ENCODE measurements at places on chromosomes 7 and 10.

DNA sequence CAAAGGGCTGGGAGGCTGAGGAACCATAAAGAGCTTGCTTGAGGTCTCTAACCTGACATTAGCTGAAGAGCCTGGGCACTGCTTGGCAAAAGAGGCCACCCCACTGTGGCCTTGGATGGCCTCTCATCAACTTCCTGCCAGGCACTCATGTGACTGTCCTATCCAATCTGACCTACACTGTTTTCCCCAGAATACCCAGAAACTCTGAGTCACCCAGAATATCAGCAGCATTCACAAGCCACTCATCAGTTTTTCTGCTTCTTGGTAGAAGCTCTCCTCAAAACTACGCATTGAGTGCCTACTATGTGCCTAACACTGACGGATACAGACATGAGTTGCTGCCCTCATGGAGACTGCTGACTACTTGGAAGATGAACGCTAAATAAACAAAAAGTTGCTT is 4.1 kb upstream of the NT5C2 start:
- peak; percentile 25 for DNase-seq
- no peaks in the 10 kb centered on the region for H3K27me3 ChIP-seq
- H3K36me3 ChIP-seq: no peaks in the 10 kb centered on the region
- peak overlapping the region; percentile 54 for H3K27ac ChIP-seq
- peaks cover 23% of the 10 kb centered on the region for H3K4me1 ChIP-seq
- no peak overlapping the region for H3K4me3 ChIP-seq

DNA sequence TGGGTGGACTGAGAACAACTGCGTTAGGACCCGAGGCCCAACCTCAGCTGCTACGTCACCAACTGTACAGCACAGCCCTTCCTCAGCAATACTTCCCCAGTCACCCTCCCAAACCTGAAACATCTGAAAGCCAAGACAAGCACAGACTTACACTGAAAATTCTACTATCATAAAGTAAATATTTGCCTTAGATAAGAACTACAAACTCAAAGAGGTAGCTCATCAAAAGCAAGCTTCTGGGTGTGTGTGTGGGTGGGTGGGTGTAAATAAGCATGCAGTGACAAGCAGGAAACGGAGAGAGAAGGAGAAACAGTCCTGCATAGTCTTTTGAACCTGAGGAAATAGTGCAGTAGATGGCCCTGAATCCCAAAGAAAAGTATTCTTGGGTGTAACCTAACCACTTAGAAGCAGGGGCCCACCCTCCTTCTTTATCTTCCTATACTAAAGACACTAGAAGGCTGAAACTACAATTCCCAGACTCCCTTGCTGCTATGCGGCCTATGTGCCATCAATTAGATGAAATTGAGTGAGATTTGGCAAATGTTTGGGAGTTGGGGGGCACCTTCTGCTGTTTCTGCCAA is 18.7 kb downstream of the SLC25A13 start:
- H3K27ac ChIP-seq: no peak overlapping the region
- H3K27me3 ChIP-seq: no peaks in the 10 kb centered on the region
- peaks cover 2% of the 10 kb centered on the region for H3K36me3 ChIP-seq

DNA sequence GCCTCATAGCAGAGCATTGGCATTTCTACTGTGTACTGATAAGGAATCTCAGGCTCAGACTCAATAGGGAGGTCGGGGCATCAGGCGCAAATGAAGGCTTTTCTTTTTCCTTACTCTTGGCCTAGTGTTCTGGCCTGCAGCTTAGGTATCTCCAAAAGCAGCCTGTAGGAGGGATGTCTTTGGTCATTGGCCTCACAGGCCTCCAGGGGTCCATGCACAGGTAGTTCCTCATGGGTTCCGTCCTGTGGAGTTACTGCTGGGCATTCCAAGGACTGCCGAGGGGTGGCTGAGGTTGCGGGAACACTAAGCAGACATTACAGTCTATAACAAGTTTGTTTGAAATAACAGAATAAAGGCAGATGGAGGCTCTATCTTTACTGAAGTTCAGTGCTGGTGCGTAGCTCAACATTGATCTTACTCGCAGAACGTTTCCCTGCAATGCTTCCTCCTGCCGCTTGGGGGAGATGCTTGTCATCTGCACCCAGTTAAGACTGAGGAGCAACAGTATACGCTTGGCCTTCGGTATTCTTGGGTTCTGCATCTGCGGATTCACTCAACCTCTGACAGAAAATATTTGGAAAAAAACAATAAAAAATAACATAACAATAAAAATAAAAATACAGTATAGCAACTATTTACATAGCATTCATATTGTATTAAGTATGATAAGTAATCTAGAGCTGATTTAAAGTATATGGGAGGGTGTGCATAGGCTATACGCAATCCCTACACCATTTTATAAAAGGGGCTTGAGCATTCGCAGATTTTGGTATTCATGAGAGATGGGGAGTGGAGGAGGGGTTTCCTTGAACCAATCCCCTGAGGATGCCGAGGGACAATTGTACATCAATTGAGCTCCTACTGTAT is 58.9 kb downstream of the SH2D4B start:
- H3K4me1 ChIP-seq: no peaks in the 10 kb centered on the region
- DNase-seq: no peak

DNA sequence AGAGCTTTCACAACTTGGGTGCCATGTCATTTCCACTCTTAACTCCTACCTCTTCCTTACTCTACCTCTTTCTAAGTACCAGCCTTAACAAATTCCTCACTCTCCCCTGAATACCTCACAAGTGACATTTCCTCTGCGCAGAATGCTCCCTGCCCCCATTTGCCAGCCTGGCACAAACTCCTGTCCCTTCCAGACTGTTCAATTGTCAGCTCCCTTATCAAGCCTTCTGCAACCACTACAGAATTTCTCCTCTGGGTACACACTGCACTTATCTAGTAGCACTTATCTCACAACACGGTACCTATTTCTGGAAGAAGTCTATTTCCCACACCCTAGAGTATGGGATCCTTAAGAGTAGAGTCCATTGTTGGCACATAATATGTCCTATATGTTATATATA is 39.1 kb upstream of the ANAPC16 start:
- H3K4me1 ChIP-seq: no peaks in the 10 kb centered on the region
- H3K36me3 ChIP-seq: no peaks in the 10 kb centered on the region
- no peak for DNase-seq
- H3K4me3 ChIP-seq: no peak overlapping the region
- no peak overlapping the region for H3K27ac ChIP-seq

- H3K4me1 ChIP-seq: no peaks in the 10 kb centered on the region
- H3K36me3 ChIP-seq: no peaks in the 10 kb centered on the region
- H3K4me3 ChIP-seq: no peak overlapping the region
- no peak overlapping the region for H3K27ac ChIP-seq
Measured at GRCh38 chr10:125261491-125262186, 101.3 kb upstream of the CTBP2 start.

GRCh38 chr10:27643301-27643700 is 102.3 kb downstream of the MKX start:
- H3K36me3 ChIP-seq: no peaks in the 10 kb centered on the region
- no peak overlapping the region for H3K27ac ChIP-seq
- DNase-seq: no peak
- no peaks in the 10 kb centered on the region for H3K4me1 ChIP-seq
- no peak overlapping the region for H3K4me3 ChIP-seq
- no peaks in the 10 kb centered on the region for H3K27me3 ChIP-seq

GRCh38 chr10:45534572-45534971 is 138.0 kb downstream of the ZFAND4 start:
- H3K27ac ChIP-seq: no peak overlapping the region
- DNase-seq: no peak
- no peaks in the 10 kb centered on the region for H3K4me1 ChIP-seq
- H3K27me3 ChIP-seq: no peaks in the 10 kb centered on the region
- no peaks in the 10 kb centered on the region for H3K36me3 ChIP-seq
- no peak overlapping the region for H3K4me3 ChIP-seq

GRCh38 chr7:128889121-128889520 is 21.4 kb downstream of the KCP start:
- no peaks in the 10 kb centered on the region for H3K4me1 ChIP-seq
- no peak overlapping the region for H3K27ac ChIP-seq
- H3K27me3 ChIP-seq: no peaks in the 10 kb centered on the region
- no peak overlapping the region for H3K4me3 ChIP-seq

GRCh38 chr7:80362010-80362618 is 149.8 kb downstream of the GNAT3 start:
- no peak overlapping the region for H3K27ac ChIP-seq
- H3K4me1 ChIP-seq: no peaks in the 10 kb centered on the region
- no peak for DNase-seq

DNA sequence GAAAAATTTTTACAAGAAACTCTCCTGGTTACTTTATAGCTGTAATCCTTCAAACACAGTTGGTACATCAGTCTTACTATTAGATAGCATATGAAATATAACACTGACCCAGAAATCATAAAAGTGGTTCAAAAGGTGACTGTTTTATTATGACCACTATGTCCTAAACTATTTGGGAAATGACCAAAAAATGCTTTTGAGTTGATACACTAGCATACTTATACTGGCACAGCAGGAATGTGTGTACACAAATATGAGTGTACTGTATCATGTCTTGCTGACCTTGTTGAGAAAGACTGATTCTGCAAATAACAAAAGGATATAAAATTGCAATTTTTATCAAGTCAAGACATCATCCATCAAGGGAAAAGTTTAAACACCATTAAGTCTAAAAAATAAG is 24.3 kb downstream of the CSTF2T start:
- no peak overlapping the region for H3K27ac ChIP-seq
- no peak overlapping the region for H3K4me3 ChIP-seq
- H3K27me3 ChIP-seq: no peaks in the 10 kb centered on the region
- DNase-seq: no peak

DNA sequence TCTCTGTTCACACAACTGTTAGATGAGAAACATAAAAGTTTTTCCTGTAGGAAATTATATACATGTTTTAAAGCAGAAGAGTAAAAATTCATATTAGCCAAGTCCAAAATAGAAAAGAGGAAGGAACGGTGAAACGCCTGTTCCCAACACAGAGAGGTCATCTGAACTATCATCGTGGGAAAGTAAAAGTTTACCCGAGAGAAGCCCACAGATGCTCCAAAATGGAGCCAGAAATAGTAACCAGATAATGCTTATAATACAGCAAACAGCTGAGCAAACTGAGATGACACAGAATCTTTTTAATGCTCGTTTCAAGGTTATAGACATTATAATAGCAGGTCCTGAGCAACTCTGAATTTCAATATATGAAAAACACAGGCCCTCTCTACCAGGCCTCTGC is 24.5 kb downstream of the FRMD4A start:
- no peak overlapping the region for H3K27ac ChIP-seq
- H3K27me3 ChIP-seq: no peaks in the 10 kb centered on the region
- DNase-seq: no peak
- H3K4me1 ChIP-seq: no peaks in the 10 kb centered on the region
- no peak overlapping the region for H3K4me3 ChIP-seq
- H3K36me3 ChIP-seq: no peaks in the 10 kb centered on the region

DNA sequence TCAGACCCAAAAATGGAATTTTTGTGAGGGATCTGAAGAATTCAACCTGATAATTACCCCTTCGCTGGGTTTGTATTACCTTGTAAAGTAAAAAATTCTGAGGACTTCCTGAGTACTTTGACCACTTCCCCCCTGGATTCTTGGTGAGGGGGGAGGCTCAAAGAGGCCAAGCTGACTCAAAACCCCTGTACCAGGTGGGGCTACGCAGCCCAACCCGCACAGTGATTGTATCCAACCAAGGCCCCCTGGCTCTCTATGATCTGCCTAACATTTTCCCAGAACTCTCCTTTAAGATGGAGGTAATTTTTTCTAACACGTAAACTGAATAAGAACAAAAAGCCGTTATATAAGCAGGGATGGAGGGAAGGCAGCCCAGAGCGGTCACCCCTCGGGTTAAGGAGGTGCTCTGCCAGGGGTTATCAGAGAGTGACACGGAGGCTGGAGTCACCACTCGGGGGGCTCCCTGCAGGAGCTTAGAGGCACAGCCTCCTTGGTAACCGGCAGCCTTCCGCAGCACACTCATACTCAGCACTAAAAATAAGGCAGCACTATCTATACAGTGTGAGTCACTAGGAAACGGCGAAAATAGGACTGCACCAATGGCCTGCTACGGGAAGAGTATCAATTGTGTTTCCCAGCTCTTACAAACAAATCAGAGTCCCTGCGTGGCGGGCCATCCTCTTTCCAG is 255.4 kb downstream of the ELMO1 start:
- H3K36me3 ChIP-seq: no peaks in the 10 kb centered on the region
- H3K27me3 ChIP-seq: no peaks in the 10 kb centered on the region
- H3K27ac ChIP-seq: no peak overlapping the region

DNA sequence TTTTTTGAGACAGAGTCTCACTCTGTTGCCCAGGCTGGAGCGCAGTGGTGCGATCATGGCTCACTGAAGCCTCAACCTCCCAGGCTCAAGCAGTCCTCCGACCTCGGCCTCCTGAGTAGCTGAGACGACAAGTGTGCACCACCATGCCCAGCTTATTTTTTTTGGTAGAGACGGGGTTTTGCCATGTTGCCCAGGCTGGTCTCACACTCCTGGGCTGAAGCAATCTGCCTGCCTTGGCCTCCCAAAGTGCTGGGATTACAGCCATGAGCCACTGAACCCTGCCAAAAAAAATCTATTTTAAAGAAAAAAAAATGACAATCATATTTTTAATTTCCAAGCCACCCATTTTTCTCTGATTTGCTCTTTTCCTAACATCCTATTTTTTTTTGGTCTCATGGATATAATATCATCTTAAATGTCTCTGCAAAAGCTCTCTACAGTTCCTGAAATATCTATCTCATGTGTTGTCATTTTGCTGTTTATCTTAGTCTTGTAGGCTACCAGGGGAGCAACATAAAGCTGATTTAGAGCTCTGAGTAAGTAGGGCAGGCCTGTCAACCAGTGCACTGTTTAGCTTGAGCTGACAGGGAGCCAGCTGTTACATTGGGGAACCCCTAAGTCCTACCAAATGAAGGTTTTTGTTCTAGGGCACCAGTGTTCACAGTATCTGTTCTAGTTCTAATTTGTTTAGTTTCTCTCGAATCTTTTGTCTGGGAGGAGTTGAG is 29.9 kb upstream of the HBP1 start:
- H3K36me3 ChIP-seq: no peaks in the 10 kb centered on the region
- H3K27me3 ChIP-seq: no peaks in the 10 kb centered on the region
- DNase-seq: no peak
- no peaks in the 10 kb centered on the region for H3K4me1 ChIP-seq
- H3K27ac ChIP-seq: no peak overlapping the region

DNA sequence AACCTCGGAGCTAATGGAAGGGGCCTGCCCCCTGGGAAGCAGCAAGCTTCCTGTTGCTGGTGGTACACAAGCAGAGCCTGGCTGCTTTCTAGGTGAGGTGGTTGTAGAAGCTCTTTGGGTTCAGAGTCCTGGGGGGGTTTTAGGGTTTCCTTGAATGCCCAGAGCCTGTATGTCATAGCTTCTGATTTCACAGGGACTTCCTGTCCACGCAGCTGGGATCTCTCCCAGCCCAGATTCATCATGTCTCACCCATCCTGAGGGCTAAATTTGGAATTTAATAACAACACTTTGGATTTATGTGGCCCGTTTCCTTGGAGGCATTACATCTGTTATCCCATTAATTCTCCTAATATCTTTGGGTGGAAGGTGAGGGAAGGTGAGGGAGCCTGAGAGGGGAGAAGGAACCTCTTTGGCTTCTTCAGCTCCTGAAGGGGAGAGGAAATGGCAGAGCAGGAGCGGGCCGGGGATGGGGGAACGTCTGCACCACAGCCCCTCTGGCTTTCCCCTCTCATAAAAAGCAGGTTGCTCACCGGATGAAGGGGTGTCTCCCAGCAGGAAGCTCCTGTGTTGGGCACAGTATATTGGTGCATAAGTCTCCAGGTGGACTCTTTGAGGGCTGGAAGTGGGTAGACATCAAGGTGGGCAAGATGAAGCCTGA is 19.7 kb downstream of the RPS24 start:
- peaks cover 3% of the 10 kb centered on the region for H3K36me3 ChIP-seq
- H3K4me3 ChIP-seq: no peak overlapping the region
- no peak overlapping the region for H3K27ac ChIP-seq
- DNase-seq: no peak
- H3K4me1 ChIP-seq: no peaks in the 10 kb centered on the region
- no peaks in the 10 kb centered on the region for H3K27me3 ChIP-seq

All from ascending aorta (tissue), 2 donors.